ENCODE measurements at places on chromosomes 16 and 17.
A peak's percentile ranks its signal among the peaks of the same experiment; 100 is the strongest.

GRCh38 chr16:34743115-34743514, 1283.7 kb downstream of the TP53TG3F start:
- DNase-seq = no peak

GRCh38 chr17:76446449-76447231, 6.3 kb downstream of the UBE2O start:
- DNase-seq = no peak

DNA sequence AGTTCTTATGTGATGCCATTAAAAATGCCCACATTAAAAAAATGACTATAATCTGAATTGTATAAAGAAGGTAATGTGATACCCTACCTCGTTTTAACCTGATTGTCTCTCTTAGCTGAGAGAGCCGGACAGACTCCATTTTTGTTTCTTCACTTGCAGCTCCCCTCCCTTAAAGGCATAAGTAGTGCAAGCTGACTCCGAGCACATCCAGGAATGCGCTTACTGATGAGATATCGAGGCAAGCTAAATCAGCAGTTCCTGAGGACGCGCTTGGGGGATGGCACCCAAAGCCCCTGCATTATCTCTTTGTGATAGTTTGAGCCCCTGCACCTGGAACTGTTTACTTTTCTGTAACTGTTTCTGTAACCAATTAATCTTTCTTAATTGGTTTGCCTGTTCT, 6.3 kb downstream of the KRT24 start:
- DNase-seq = no peak

DNA sequence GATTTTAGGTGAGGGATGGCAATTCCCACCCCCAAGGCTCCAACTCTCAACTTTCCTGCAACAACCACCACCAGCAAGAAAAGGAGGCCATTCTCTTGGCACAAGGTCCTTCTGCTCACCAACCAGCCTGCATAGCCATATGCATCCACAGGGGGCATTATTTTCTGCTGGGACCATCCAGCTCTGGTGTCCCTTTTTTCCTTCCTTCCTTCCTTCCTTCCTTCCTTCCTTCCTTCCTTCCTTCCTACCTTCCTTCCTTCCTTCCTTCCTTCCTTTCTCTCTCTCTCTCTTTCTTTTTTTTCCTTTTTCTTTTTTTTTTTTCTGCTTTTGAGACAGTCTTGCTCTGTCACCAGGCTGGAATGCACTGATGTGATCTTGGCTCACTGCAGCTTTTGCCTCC, 21.1 kb upstream of the COX10 start:
- DNase-seq = no peak

DNA sequence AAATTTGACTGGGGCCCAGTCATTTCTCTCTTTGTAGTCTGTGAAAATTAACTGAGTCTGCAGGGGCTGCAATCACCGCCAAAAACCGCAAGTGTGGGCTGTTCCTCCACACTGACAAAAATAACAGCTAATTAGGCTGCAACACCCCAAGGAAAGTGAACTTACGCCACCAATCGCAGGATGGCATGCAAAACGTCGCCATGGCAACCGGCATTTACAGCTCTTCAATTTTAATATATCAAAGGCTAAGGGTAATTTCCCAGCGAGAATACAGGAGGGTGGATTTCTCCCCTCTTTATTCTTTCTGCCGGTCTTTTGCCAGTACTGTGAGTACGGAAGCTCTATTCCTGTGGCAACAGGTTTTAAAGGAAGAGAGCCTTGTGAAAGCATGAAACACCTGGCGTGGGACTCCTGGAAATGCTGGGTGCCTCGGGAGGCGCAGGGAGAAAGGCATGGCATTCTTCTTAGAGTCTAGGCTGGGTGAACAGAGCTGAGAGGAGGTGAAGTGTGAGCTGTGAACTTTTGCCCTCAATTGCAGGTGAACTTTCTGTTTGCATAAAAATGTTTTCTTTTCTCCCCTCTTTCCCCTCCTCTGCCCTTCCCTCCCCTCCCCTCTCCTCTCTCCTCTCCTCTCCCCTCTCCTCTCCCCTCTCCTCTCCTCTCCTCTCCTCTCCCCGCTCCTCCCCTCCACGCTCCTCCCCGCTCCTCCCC, 399.7 kb downstream of the XYLT1 start:
- DNase-seq = peak; percentile 18

- no peak for DNase-seq
These were observed 39.5 kb downstream of the RCVRN start for GRCh38 chr17:9865586-9865985.

DNA sequence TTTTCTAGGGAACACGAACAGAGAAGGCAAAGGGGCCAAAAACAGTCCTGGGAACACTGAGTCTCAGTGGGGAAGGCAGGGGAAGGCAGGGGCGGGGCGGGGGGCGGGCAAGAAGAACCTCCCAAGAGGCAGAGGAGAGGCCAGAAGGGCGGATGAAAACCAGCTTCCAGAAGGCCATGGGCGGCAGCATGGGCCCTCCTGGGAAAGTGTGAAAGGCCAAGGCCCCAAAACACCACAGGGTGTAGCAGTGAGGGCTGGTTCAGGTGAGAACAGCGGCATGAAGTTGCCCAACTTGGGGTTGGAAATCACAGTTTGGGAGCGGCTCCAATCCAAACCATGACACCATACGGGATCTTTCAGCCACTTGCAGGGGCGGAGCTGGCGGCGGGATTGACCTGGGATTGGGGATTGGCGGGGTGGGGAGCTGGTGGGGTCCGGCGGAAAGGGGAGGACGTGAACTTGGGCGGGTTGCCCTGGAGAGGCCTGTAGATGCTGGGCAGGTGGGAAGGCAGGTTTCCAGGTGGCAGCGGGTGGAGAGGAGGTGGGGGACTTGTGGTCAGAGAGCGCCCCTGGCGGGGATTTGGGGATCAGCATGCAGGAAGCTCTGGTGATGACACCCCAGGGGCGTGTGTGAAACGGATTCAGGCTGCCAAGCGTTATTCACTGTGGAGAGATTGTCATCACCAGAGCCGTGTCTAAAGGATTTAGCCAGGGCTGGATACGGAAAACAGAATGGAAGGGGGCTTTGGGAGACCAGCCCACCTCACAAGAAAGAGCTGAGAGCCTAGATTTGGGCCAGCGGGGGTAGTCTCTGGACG, 80.9 kb downstream of the ARHGAP23 start:
- no peak for DNase-seq

- no peak for DNase-seq
These were observed 77.9 kb downstream of the MAP2K4 start for GRCh38 chr17:12098568-12098967.

GRCh38 chr16:1102921-1103635, 7.0 kb upstream of the C1QTNF8 start:
- no peak for DNase-seq

DNA sequence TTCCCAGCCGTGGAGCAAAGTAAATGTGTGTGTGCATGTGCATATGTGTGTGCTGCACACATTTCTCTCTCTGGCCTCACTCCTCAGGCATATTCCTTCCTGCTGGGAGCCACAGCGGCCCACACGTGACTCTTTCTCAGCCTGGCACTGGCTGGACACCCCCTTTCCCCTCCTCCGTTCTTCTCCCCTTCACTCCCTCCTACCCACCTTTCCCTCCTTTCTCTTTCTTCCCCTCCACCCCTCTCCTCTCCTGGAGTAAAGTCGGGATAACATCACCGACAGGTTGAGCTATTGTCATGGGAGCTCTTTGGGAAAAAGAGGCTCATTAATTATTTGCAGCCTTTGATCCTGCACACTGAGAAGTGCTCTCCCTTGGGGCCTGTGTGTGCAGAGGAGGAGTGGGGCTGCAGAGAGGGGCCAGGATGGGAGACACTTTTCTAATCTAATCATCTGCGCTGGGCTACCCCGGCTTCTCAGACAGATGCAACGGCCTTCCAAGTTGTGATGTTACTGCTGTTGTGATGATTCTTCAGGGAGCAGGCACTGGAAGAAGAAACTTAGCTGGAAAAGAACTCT, 126.3 kb upstream of the HSBP1 start:
- no peak for DNase-seq

DNA sequence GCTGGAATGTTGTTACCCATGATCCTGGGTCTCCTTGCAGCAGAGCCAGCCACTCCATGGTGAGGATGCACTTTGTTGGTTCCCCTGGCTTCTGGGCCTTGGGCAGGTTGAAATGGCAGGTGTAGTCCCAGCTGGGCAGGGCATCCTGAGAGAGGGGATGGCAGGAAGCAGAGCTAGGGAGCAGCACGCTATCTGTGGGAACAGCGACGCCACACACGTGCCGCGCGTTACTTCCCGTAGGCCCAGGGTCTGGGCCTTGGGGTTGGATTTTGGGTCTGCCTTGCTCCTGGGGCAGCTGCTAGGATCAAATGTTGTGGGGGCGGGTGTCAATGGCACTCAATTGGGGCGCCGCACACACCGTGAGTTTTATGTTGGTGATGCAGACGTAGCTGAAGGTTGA, 368.0 kb downstream of the CPPED1 start:
- no peak for DNase-seq

GRCh38 chr17:79984877-79985276, 50.8 kb downstream of the TBC1D16 start:
- DNase-seq = no peak

GRCh38 chr17:29384901-29385300, 5.3 kb upstream of the TAOK1 start:
- DNase-seq = no peak

- no peak for DNase-seq
These were observed 1.7 kb upstream of the KPNA2 start for GRCh38 chr17:68033636-68034451.

GRCh38 chr17:81152288-81152828, 12.9 kb upstream of the PVALEF start:
- no peak for DNase-seq

DNA sequence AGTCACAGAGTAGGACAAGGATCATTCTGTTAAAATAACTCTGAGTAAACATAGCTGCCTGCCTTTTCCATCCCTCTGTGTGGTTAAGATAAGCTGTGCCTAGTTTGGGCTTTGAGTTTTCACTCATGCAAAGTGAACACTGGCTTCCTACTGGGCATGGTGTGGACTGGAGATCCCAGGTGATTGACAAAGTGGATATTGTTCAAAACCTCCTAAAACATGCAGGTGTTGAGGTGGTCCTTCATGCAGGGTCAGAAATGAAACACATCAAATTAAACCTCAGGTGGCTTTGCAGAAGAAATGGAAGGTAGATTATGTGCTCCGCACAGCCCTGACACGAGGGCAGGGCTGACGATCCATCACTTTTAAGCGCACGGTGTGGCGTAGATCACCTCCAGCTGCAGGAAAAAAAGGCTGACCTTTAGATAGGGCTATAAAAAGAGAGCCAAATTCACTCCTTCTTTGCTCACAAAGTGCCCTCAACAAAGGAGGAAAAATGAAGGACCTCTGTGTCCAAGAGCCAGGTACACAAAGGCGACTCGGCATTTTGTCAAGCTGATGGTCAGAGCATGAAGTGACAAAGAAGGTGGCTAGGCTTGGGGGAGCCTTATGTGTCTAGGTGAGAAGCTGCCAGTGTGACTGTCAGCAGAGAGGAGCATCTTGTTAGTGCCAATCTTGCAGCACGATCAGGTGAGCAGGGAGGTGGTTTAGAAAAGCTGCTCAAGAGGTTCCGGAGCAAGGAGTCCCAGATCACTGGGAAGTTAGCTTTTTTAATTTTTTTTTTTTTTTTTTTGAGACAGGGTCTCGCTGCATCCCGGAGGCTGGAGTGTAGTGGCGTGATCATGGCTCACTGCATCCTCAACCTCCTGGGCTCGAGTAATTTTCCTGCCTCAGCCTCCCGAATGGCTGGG, 19.9 kb upstream of the ITPRIPL2 start:
- no peak for DNase-seq

DNA sequence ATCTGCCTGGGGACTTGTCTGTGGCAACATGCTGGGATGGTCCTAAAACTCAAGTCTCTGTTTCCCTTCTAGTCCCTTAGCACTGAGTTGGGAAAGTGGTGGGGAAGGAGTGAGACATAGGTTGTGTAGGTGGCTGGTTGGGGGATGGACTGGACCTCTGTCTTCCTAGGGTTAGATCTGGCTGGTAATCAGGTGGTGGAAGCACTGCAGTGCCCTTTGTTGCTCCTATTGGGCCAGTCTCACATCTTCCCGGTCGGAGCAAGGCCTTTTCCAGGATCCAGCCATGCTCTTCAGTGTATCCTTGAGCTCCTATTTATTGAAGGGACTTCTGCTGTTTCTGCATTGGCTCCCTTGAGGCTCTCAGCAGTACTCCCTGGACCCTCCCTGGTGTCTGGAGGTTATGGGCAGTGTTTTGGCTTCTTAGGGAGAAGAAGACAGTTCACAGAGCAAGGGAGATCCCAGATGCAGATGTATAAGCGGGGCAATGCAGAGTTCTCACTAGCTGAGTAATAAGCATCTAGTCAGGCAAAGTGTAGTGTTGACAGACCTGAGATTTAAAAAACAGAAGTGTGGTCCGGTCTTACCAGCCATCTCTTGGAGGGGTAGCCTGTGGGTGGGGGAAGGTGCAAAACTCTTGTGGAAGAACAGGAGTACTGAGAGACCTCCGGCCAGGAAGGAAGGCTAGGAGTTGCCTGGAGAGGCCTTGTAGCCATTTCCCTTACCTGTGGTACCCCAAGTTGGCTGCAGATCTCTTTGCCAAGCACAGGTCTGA, 1.3 kb upstream of the NUTF2 start:
- no peak for DNase-seq

- no peak for DNase-seq
These were observed 60.5 kb downstream of the SLC5A11 start for GRCh38 chr16:24906199-24906808.

GRCh38 chr17:65895969-65896368, 296.0 kb downstream of the CEP112 start:
- DNase-seq = no peak

DNA sequence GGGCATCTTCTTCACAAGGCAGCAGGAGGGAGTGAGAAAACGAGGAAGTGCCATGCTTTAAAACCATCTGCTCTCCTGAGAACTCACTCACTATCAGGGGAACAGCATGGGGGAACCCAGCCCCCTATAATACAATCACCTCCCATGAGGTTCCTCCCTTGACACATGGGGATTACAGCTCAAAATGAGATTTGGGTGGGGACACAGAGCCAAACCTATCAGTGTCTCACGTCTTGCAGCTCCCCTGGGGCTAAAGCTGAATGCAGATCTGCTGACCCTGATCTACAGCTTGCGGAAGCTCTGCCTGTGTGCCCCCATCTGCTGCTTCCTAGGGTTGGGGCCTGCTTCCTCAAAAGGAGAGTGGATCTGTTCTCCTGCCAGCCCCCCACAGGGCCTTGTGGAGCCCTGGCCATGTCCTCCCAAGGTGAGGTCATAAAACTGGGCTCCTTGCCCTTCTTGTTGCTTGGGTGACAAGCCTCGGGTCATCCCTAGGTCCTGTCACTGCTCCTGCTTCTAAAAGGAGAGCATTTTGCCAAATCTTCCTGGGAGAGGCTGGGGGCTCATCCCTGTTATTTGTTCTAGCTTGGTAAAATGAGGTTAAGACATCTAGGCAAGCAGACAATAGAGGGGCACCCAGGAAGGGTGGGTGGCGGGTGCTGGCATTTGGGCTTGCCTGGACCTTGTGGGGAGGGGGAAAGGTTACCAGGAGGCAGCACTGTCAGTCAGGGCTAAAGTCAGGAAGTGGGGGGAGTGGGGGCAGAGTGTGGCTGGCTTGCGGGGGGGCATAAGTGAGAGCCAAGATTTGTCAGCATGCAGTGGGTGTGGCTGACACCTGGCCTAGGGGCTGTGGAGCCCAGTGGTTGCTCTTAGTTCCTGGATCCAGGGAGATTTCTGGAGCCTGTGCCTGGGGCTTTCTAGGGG, 16.0 kb downstream of the KRT33A start:
- DNase-seq = no peak

- peak; percentile 25 for DNase-seq
These were observed 174.8 kb downstream of the PRKCB start for GRCh38 chr16:24010440-24011089.

GRCh38 chr16:48405907-48406306, 20.7 kb upstream of the SIAH1 start:
- no peak for DNase-seq

- no peak for DNase-seq
These were observed 814 bp upstream of the DYNLL2 start for GRCh38 chr17:58082341-58082869.

Data from esophagus squamous epithelium (tissue), 5 donors.